Lung (tissue), 17 donors: ENCODE measurements at places on chromosomes 12 and 14. TPM values are rescaled to one million over a fixed set of nuclear protein-coding genes. Genes with fewer than 3 reads are reported as not detected.

- H3K27ac ChIP-seq, result no peak overlapping the region
- H3K4me3 ChIP-seq, result no peak overlapping the region
- no peaks in the 10 kb centered on the region for H3K4me1 ChIP-seq
- DNase-seq, result no peak
- H3K36me3 ChIP-seq, result no peaks in the 10 kb centered on the region
Measured at GRCh38 chr14:33674927-33675326, 275.9 kb downstream of the EGLN3 start.

DNA sequence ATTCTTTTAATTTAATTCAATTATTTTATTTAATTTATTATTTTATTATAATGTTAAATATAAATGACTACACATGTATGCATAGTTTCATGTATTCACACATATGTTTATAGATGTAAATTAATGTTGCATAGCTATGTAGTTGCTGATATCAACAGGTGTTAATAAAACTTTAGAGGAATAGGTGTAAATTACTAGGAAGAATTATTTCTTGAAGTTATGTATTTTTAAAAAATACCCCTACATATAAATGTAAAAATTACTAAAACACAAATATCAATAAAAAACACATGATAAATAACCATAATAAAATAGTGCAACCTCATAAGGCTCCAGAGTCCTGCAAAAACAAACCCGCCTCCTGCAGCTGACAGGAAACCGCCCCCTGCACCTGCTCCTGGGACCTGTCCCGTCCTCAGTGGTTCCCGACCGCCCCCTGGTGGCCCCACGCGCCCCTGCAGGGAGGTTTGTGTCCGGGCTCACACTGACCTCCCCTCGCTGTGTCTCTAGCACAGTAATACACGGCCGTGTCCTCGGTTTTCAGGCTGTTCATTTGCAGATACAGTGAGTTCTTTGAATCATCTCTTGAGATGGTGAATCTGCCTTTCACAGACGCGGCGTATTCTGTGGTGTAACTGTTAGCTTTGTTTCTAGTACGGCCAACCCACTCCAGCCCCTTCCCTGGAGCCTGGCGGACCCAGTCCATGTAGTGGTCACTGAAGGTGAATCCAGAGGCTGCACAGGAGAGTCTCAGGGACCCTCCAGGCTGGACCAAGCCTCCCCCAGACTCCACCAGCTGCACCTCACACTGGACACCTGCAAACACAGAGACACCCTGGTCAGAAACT, 1264.0 kb downstream of the TMEM121 start:
- H3K4me3 ChIP-seq, result no peak overlapping the region
- no peaks in the 10 kb centered on the region for H3K27me3 ChIP-seq
- no peak for DNase-seq
- H3K36me3 ChIP-seq, result no peaks in the 10 kb centered on the region
- no peak overlapping the region for H3K27ac ChIP-seq
- no peaks in the 10 kb centered on the region for H3K4me1 ChIP-seq

DNA sequence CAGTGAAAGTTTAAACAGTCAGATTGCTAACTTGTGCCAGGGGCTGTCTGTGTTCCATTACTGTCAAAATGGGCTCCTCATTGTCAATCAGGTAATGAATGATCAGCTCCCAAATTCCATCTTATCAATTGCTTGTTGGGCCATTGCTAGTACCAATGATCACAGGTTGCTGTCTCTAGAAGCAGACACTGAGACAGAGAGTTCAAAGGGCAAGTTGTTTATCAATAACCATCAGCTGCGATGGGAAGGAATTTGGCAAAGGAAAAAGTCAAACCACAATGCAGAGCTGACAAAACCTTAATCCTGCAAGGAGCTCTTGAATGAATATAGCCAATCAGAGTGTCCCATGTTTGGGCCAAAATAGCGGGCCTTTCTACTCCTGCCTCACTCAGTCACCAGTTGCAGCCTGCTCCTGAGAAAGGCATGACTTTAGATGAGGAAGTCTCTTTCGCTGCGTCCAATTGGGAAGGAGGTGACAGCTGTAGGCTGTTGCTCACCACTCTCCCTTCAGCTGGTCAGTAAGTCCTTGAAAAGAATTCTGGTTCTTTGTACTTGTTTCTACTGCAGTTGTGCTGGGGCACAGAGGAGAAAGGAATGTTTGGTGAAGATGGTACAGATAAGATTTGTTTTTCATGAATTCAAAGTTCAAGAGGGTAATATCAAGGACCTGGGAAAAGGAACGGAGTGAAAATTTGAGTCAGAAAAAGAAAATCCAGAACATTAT, 179.2 kb upstream of the PDE3A start:
- no peak overlapping the region for H3K27ac ChIP-seq
- peaks cover 4% of the 10 kb centered on the region for H3K4me1 ChIP-seq
- no peak overlapping the region for H3K4me3 ChIP-seq
- no peaks in the 10 kb centered on the region for H3K36me3 ChIP-seq
- no peaks in the 10 kb centered on the region for H3K27me3 ChIP-seq

MYF5 gene
- total RNA-seq, result not detected
